ENCODE measurements at places on chromosomes 6 and 20. TPM values are rescaled to one million over a fixed set of nuclear protein-coding genes. Genes with fewer than 3 reads are reported as not detected.
A peak's percentile ranks its signal among the peaks of the same experiment; 100 is the strongest.

DNA sequence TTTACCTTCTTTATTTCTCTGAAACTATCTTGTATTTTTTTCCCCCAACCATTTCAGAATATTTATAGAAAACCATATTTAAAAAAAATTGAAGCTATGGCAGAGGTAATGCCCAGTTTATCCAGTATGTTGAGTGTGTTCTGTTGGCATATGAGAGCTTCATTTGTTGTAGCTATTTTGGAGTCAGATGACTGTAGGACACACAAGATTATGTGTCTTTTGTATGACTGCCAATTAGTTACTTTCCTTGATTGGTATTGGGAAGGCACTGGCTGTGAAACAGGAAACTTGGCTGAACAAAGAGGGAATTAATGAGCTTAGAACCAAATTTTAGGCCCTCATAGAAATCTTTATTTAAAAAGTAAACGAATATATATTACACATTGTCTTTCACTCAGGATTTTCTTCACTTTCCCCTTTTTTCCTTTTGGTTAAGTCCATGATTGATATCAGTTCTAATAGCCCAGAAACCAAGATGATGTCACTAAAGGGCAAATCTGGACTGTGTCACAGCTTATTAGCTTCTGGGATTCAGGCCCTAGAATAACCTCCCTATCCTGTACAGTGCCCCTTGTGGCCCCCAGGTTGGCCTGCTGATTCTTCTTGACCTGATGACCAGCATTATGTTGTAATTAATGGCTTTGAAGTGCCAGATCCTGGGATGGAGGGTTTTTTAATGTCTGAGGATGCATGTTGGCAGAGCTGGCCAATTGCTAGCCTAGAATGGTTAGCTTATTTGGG is 10.1 kb downstream of the CDC5L start:
- DNase-seq, result no peak

DNA sequence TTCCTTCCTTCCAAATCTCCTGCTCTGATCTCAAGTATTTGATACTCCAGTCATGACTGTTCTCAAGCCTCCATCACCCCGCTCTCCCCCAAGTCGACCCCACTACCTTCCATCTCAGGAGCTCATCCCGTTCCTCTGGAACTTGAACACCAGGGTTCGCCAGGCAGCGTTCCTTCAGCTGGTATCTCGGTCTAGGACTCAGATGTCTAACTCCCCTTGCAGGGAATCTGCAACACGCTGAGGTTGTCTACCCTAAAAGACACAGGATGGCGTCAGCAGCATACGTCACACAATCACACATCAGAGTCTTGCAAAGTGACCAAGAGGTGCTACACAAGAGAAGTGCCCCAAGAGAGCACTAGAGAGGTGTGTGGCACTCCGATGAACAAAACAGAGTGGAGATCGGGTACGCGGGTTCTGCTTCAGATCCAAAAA is 706 bp downstream of the ZNF184 start:
- peak; percentile 41 for DNase-seq

GRCh38 chr6:37056439-37057127 is 51.1 kb downstream of the FGD2 start:
- no peak for DNase-seq

Gene RHAG
- total RNA-seq, result 0.41 TPM

DNA sequence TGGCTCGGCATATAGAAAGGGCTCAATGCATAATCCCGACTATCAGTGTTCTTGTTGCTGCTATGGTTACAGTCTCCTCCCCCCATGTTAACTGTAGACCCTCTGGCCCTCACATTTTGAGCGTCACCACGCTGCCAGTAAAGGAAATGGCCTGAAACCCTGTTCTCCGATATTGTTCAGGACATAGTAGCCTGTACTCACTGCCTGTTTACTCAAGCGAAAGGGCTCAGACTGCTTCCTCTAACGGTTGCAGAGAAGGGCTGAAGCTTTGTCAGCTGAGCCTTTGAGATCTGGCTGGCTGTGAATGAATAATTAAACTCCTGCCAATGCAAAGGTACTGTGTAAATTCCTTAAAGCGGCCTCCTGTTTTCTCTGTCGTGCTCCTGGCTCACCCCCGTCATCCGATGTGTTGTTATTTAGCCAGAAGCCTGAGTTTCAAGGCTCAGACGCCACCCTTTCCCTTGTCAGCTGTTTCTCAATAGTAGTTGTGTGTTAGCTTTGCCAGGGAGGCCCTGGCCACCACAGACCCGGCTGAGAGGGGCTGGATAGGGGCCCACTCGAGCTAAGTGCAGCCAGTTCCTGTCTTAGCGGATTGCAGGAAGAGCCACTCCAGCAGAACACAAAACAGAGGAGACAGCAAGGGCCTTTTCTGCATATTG is 31.2 kb upstream of the RALGAPA2 start:
- DNase-seq, result no peak

- no peak for DNase-seq
These were observed 973 bp downstream of the TRIM38 start for GRCh38 chr6:25963426-25964123.

GRCh38 chr6:105994118-105994590 is 92.0 kb upstream of the PRDM1 start:
- DNase-seq, result no peak

DNA sequence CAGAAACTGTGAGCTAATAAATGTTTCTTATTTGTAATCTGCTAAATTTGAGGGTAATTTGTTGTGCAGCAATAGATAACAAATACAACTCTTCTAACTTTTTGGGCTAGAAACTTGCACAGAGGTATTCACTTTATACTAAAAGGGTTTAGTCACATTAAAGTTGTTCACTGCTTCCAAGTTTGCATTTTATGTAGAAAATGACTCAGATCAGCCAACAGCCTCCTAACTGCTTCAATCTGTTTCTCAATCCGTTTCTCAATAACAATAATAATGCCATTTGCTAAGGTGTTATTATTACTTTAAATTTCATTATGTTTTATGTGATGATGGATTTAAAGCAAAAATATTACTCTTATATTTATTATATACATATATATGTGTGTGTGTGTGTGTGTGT is 213.9 kb downstream of the CENPW start:
- no peak for DNase-seq

GRCh38 chr6:138264372-138264880 is 46.1 kb upstream of the PBOV1 start:
- no peak for DNase-seq

All from frontal cortex (tissue), 4 donors.